ENCODE measurements at places on chromosomes 5 and 9.

DNA sequence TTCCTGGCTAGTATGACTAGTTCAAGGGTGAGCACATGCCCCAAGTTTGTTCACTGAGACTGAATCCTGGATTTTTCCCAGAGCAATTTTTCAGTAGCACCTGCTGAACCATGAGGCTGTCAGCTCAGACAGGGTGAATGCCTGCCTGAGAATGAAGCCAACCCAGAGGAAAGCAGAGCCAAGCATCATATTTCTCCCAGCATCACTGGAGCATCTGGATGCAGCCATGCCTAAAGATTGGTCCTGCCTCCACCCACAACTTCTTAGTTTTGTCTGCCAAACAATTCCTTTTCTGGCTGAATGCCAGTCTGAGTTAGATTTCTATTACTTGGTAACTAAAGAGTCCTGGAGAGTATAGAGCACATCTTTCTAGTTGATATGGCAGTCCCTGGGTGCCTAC lies 343.6 kb downstream of the CSNK1G3 start:
- no peak for DNase-seq

- DNase-seq = no peak
These were observed 114.6 kb downstream of the MRPL36 start for GRCh38 chr5:1685066-1685465.

GRCh38 chr5:14161825-14162556 lies 18.8 kb downstream of the TRIO start:
- no peak for DNase-seq

- no peak for DNase-seq
These were observed 774.8 kb downstream of the KCTD16 start for GRCh38 chr5:144945503-144945902.

GRCh38 chr9:69937360-69937759 lies 106.3 kb upstream of the MAMDC2 start:
- DNase-seq = no peak

DNA sequence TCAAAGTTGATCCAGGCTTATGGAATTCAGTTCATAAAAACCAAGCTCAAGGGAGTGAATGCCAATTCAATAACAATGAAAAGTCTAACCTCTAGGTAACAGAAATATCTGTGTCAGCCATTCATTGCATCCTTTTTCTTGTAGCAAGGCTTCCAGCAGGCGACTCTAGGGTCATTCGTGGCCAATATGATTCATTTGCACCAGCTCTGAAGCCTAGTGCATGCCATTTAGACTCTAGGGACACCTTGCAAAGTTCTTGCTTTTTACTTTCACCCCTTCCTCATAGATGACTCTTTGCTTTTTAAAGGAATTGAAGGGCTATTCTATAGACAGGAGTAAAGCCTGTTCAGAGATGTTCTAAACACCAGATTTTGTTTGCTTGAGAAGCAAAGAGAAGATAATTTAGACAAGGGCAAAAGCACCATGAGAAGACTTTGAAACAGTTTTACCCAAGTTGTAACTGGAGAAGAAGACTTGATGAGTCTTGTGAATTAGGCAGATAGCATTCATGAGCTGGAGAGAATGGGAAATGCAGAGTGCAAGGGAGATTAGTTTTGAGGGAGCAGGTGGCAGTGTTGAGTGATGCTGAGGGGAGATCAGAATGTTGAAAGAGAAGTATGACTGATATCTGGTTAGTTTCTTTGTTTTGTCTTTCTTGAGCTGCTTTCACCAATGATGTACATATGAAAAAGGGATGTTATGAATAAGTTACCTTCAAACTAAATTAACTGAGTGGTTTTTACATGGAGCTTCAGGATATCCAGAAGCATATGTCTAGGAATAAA lies 94.5 kb downstream of the F2RL2 start:
- DNase-seq = no peak

DNA sequence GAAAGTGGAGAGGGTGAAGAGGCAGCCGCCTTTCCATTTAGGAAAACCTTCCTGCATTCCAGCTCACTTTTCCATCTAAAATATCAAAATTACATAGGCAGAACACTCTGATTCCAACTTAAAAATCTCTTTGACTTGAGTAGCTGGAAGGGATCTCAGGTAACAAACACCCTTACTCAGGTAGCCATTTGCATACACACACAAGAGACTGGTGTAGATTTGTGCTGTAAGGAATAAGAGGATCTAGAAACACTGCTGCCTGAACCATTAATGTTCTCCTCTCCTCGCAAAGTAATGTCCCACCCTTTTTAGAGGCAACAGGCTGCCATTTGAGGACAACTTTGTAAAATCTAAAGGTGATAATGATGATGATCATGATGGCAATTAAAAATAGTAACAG lies 53.5 kb downstream of the BNC2 start:
- no peak for DNase-seq

- no peak for DNase-seq
These were observed 391.8 kb downstream of the ARHGEF28 start for GRCh38 chr5:74017786-74018211.

GRCh38 chr9:87601176-87601575 lies 103.5 kb downstream of the DAPK1 start:
- DNase-seq = no peak

GRCh38 chr5:178797546-178798440 lies 62.0 kb upstream of the ZNF354B start:
- no peak for DNase-seq

GRCh38 chr5:102290004-102290403 lies 6.1 kb downstream of the SLCO4C1 start:
- no peak for DNase-seq

GRCh38 chr9:125388978-125389377 lies 127.4 kb downstream of the GAPVD1 start:
- DNase-seq = no peak

DNA sequence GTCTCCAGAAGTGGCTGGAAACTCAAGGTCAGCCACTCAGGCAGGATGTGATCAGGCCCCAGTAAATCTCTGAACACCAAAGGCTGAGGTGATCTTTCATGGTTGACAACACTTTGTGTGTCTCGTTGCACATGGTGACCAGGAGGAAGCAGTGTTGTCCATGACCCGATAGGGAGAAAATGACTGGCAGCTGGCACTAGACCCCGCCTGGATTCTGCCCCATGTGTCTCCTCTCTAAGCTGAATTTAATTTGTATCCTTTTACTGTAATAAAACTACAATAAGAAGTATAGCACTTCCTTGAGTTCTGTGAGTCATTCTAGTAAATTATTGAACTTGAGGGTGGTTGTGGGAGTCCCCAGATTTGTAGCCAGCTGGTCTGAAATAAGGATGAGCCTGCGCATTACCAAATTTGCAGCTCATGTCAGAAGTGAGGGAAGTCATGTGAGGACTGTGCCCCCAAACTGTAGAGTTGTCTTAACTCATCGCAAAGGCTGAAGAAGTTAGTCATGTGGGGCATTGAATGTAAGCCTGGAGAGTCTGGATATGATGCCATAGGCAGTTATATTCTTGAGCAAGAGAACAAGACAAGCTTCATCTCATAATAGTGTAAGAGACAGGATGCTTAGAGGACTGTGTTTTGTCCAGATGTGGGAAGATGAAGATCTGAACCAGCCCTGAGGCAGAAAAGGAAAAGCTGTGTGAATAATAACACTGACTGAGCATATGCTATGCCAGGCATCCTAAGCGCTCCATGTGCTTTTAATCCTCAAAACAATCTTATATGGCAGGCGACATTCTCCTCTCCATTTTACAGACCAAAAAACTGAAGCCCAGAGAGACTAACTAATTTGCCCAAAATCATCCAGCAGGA lies 55.9 kb downstream of the TMEM215 start:
- no peak for DNase-seq

GRCh38 chr5:157703736-157704135 lies 27.5 kb upstream of the THG1L start:
- DNase-seq = no peak

GRCh38 chr5:3201121-3201520 lies 394.5 kb upstream of the IRX1 start:
- DNase-seq = no peak

DNA sequence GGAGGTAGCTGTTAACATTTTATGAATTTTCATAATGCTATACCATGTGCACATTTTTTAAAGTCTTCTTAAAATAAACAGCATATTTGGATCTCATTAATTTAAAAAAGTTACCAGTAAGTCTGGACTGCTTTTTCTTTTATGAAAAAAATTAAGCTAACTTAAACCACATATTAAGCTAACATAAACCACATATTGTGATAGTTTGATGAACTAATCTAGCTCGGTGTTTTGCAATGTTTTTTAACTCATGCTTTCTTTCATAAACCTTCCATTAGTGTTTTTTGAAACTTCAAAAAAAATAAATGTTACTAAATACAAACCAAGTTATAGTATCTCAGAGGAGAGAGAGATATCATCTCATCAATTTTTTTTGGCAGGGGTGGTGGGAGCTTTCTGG lies 26.5 kb downstream of the POLK start:
- no peak for DNase-seq

DNA sequence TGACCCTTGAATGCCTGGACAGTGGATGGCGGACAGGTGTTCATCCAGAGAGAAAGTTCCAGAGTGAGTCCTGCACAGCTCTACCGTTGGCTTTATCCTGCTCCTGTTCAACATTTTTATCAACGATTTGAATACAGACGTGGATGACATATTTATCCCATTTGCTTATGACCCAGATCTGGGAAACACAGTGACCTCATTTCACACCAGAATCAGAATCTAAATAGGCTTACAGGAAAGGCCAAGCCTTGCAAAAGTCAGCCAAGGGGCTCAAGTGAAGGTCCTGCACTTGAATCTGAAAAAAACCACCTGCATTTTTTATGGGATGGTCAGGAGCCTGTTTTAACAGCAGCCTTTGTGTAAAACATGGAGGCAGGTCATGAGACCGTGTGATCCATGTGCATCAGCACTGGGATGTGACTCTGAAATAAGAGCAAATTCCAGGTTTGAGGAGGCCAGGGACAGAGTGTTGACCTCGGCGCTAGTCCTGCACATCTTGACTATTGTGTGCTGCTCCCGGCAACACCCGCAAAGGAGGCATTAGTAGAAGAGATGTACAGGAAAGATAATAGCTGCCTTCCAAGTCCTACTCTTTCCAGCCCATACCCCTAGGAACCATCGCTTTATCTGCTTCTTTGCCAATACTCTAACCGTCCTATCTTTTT lies 18.5 kb downstream of the PDZD2 start:
- no peak for DNase-seq

DNA sequence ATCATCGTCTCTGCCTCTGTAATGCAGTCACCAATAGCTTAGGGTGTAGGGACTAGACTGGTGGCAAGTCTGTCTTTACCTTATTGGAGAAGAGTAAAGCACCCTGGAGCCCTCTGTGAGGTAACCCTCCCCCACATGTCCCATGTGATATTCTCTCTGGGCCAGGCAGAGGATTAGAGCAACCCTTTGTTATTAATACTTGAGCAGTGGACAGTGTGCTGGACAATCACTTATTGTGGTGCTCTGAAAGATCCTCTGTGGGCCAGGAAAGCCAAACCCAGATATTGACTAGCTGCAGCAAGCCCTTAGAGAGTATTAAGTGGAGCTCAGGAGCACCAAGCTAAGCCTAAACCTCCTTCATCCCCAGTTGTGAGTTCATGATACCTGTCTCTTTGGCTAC lies 139.7 kb upstream of the RUSC2 start:
- DNase-seq = no peak

DNA sequence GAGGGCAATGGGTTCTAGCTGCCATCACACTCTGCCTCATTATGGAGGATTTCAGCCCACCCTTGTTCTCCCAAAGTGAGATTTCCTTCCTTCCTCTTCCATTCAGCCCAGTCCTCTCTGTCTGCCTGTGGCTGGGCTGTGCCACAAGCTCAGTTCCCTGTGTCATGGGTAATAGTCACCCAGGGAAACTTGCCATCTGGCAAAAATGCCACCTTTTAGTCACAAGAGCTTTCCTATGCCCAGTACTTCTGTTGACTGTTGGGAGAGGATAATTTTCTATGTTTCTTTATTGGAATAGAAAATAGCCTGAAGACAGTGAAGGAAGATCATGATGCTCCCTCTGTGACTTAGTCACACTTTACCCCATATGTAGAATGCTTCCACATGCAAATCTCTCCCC lies 71.4 kb downstream of the TLR4 start:
- DNase-seq = no peak

DNA sequence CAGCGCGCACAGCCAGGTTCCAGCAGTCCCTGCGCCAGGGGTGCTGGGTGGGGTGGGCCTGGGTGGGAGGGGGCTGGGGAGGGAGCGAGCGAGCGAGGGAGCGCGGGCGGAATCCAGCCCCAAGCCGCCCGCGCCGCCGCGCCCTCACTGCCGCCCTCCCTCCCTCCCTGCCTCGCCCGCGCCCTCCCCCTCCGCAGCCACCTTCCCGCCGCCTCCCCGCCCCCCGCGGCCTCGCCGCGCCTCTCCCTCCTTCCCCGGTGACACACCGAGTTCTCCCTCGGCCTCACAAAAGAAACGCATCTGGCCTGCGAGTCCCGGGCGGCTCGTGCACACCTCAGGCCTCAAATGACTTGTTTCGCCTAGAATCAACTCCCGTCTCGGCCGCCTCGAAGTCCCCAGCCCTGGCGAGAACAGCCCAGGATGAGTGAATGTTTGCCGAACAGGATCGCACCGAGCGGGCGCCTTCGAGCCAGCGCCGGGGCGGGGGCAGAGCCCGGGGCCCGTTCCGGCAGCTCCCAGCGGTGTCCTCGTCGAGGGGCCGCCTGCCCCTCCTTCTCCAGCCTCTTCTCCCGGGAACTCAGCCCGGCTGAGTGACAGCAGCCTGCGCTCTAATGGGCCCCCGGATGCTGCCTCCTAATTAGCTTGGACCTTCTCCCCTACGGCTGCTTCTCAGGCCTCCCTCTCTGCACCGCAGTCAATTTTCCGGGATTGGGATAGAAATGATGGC lies 371 bp upstream of the PITX1 start:
- no peak for DNase-seq

GRCh38 chr5:149917073-149917676 lies 27.4 kb downstream of the PDE6A start:
- no peak for DNase-seq

All from activated CD8-positive, alpha-beta memory T cell treated with anti-CD3 and anti-CD28 coated beads for 4 hours (primary cell).